ENCODE measurements at places on chromosomes 3 and 15.

GRCh38 chr3:76352511-76353284 lies 567.3 kb upstream of the ZNF717 start:
- DNase-seq = no peak

DNA sequence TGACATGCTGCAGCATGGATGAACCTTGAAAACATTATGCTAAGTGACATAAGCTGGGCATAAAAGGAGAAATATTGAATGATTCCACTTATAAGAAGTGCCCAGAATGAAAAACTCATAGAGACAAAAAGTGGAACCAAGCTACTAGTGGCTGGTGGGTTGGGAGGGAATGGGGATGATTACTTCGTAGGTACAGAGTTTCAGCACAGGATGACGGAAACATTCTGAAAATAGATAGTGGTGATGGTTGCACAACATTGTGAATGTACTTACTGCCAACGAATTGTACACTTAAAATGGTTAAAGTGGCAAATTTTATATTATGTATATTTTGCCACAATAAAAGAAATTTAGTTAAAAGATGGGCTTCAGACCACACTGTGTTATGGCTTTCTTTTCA lies 93.6 kb downstream of the RPLP1 start:
- no peak for DNase-seq

GRCh38 chr15:82317091-82317489 lies 32.2 kb downstream of the GOLGA6L10 start:
- no peak for DNase-seq

GRCh38 chr3:70094197-70094596 lies 94.7 kb downstream of the SAMMSON start:
- no peak for DNase-seq

DNA sequence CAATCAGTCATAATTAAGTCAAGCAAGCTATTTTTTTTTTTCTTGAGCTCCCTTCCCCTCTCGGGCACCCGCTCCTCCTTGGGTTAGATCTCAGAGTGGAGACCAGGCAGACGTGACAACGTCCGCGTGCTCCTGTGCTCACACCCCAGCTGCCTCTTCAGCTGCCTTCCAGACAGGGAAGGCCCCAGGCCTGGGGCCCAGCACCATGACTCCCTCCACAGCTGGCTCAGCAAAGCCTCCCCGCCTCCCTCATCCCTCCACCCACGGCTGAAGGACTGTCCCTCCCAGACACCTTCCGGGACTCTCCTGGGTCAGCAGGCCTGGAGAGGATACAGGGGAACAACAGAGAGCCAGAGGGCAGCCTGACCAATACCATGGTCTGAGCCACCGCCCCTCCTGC lies 87.9 kb upstream of the LINGO1 start:
- DNase-seq = no peak

GRCh38 chr3:73665286-73665685 lies 40.5 kb upstream of the PDZRN3 start:
- DNase-seq = no peak

DNA sequence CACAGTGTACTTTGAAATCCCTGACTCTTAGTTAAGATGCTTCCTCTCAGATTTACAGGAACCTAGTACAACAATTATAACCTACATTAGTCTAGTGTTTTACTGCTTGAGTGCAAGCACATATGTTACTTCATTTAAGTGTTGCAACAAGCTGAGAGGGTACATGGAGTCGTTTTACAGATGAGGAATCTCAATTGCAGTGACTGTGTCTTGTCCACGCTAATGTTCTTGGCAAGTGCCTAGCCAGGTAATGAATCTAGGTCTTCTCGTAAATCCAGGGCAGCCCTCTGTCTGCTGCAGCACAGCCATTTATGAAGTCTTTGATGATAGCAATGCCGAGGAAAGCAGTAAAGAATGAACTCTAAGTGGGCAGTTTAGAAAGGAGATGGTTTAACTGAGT lies 384.4 kb upstream of the ARPP21 start:
- no peak for DNase-seq

GRCh38 chr3:136817448-136817847 lies 1.5 kb upstream of the SLC35G2 start:
- no peak for DNase-seq

DNA sequence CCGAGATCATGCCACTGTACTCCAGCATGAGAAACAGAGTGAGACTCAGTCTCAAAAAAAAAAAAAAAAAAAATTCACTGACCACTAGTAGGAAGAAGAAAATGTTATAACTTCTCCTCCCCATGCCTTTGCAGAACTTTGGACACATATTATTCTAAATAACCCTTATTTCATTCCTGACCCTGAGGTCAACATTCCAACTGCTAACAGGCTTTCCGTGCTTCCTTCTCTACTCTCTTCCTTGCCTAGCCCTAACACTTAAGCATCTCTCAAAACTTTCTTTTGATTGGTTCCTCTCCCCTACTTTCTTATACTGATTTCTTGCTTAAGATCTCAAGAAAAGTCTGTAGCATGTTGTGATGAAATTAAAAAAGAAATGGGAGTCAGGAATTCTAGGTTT lies 146.8 kb downstream of the MEX3B start:
- DNase-seq = no peak

- no peak for DNase-seq
Measured at GRCh38 chr15:69974321-69974720, 123.4 kb downstream of the TLE3 start.

DNA sequence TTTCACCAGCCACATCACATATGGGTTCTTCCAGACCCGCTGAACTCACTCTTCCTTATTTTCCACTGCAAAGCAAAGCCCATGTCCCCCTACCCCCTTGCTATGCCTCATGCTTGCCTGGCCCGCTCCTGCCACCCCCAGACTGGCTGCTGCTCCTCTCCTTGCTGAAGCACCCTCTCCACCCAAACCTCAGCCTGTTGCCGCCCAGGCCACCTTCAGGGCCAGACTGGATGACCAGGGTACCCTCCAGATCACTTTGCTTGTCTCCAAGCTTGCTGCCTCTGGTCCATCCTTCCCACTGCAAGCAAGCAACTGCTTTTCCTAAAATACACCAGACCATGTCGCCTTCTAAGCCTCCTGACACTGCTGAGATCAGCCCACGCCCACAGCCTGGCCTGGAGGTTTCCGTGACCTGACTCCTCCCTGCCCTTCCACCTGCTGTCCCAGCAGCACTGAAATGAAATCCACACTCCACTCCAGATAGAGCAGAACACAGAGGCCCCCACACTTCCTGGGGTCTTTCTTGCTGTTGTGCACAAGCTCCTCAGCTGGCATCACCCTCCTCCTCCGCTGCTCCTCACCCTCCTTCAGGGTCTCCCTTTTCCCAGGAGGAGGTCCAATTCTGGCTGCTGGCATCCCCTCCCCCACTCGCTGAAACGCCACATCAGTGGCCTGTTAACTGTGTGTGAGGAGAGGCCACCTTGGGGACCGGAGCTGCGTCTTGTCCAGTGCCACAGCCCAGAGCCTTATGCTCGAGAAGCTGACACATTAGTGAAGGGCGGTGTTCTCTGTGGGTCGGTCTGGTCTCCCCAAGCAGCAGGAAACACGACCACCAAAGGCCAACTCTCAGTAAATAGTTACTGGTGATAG lies 99.1 kb downstream of the ADCY5 start:
- DNase-seq = no peak

DNA sequence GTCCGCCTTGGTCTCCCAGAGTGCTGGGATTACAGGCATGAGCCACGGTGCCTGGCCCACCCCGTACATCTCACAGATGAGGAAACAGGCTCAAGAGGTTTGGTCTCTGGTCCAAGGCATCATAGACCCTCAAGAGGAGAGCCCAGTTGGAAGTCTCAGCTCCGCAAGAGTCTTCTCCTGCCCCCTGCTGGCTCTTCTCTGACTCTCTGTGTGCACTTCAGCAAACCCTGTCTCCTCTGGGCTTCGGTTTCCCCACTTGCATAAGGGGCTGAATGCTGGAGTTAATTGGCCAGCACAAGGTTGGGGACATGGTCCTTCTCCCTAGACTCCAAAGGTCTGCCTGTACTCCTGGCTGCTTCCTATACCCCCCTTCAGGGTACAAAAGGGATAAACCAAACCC lies 3.9 kb downstream of the MST1R start:
- DNase-seq = peak; percentile 61

- no peak for DNase-seq
Measured at GRCh38 chr15:101698314-101698713, 26.0 kb downstream of the TARS3 start.

DNA sequence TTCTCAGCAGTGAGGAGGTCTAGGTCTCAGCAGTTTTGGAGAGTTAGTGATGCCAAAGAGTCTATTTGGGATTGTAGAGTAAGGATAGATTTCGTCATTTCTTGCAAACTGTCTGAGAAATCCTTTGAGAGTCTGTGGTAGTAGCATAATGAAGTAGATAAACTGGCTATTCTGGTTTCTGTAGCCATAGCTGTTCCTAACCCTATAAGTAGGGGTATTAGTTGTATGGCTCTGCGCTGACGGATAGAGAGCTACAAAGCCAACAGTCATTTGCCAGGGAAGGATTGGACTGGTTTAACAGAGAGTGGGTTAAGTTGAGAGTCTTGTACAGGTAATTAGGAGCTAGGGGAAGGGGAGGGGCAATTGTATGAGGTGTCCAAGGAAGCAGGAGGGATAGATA lies 50.6 kb downstream of the KLHDC8B start:
- no peak for DNase-seq

DNA sequence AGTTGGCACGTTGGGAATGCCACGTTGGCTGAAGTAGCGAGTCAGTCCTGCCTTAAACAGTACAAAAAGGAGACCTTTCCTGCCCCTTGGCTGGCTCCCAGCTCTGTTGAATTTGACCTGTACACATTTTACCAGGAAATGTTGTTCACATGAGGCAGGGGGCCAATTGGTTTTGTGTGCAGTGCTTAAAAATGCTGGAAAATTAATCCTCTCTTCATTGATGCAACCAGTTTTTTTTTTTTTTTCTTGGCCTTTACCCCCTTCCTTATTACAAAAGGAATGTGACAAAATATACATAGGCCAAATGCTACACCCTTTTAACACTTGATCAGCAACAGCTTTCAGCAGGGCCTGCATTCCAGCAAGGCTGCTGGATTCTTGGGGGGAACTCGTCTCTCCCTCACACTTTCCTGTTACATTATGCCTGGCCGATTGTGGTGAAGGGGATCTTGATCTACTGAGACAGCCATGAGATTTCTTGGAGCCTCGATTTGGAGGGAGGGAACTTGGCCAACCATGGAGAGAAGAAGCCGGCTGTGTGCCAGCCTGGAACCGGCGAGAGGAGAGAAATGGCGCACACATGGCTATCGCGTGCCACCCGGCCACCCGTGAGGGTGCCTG lies 93.1 kb downstream of the DNASE1L3 start:
- DNase-seq = no peak

GRCh38 chr3:128814519-128815317 lies 64.7 kb upstream of the ACAD9 start:
- DNase-seq = no peak

- no peak for DNase-seq
Measured at GRCh38 chr15:76901965-76902364, 3.2 kb downstream of the SCAPER start.

GRCh38 chr3:132432639-132433038 lies 15.3 kb downstream of the DNAJC13 start:
- no peak for DNase-seq

DNA sequence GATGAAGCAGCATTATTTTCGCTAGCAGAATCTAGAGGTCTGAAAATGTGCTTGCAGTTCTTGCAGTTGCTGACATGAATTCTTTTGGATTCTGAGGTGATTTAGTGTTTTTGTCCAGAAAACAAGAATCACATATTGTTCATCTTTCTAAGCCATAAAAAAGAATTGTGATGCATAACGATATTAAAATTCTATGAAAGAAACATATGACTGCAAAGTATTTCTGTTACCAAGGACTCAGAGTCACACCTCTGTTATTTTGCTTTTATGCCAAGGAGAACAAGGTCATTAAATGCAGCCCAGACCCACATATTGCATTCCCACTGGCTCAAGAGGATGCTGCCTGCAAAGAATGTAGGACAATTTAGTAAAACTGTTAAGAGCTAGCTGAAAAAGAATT lies 299.8 kb upstream of the GPR149 start:
- DNase-seq = no peak

DNA sequence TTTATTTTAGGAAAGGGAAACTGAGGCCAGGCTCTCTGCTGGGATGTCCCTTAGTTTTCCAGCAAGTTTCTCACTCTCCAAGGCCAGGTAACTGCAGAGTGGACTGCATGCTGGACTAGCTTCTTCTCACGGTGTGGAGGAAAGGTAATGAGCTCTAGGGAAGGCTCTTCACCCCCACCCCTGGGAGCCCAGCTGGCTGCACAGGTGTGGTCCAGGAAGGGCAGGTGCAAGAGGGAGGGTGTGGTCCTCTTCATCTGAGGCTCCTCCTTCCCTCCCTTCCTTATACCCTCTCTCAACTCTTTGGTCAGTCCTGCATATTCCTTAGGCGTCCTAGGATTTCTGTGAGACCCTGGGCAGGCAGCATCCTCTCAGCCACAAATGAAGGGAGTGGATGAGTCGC lies 33.9 kb downstream of the RNU5B-1 start:
- no peak for DNase-seq

- DNase-seq = no peak
Measured at GRCh38 chr3:25906132-25906906, 116.4 kb downstream of the OXSM start.

GRCh38 chr3:100254168-100254777 lies 6.5 kb upstream of the TBC1D23 start:
- DNase-seq = peak; percentile 67

DNA sequence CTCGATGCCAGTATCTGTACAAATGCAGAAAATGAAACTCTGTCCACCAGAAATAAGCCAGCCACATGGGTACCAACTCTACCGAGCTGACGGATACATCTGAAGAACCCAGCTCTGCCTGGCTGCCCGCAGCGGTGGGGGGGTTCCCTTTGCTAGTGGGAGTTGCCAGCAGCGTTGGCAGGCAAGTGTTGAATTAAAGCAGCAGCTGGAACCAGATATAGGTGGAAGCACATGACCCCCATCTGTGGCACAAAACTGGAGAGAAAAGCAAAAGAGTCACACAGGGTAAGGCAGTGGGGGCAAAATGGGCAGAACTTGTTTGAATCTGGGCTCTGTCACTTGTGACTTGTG lies 17.9 kb downstream of the CRYGS start:
- no peak for DNase-seq

- no peak for DNase-seq
Measured at GRCh38 chr3:43222590-43222989, 63.8 kb upstream of the SNRK start.

DNA sequence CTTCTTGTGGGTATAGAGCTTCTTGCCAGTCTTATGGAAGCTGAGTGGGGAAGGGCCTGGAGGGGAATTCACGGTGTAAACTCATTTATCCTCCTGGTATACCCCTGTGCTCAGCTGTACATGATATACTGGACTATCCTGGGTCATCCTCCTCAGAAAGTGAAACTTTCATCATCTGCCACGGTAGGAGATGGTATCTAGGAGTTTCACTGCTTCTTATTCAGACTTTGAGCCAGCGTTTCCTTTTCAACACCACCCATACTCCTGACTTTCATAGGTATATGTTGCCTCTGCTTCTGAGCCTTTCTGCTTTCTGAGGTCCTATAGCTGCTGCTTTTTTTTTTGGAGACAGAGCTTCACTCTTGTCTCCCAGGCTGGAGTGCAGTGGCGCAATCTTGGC lies 15.6 kb downstream of the SENP5 start:
- DNase-seq = no peak
